ENCODE measurements at places on chromosomes 2 and 18.
A peak's percentile ranks its signal among the peaks of the same experiment; 100 is the strongest.

DNA sequence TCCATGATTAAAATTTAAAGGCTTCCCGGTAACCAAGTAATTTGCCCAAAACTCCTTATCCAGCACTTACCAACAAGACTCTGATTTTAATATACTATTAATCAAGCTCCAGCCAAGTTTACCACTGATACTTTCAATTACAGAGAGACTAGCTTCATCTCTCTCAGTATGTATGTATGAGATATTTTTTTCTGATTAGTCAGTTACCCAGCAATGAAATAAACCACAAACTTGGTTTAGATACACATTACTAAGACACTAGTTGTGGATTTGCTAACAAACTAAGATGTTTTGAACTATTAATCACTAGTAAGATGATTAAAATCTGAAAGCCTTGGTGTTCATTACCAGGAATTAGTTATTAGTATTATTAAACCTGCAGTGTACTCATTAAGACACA lies 1272.2 kb upstream of the ACVR2A start:
- no peak for DNase-seq

DNA sequence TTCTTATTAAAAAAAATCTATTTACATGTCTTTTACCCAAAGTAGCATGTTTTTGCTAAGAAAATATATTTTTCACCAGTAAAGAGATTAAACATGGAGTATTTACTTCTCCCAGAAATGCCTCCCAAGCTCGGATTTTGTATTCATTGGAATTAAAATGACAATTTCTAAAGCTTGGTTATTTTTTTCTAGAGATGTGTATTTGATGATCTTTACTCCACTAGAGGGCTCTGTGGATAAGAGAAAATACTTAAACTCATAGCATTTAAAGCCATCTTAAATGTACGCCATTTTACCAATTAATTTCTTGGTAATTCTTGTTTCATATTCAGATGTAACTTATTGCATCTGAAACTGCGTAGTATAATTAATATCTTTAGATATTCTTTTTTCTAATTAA lies 461.4 kb downstream of the GALR1 start:
- DNase-seq, result no peak

DNA sequence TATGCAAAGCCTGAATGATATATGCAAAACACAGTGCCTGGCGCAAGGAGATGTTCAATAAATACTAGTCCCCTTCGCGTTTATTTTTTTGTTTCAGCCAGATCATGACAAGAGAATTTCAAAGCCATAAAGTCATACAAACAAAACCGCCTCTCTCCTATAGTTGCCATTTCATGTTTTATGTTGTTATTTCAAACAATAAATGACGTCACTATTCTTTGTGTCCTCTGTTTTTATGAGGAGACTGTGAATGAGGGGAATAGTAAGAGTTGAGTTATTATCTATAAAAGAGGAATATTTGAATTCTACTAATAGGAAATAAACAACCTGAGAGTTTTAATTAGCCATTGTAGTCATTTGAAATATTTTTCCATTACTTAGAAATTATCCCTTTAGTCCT lies 464.5 kb downstream of the THSD7B start:
- no peak for DNase-seq

- DNase-seq, result no peak
Observed at GRCh38 chr18:75170916-75171315, 38.0 kb downstream of the PTGR3 start.

- no peak for DNase-seq
Observed at GRCh38 chr2:26572591-26572990, 68.6 kb downstream of the CIB4 start.

DNA sequence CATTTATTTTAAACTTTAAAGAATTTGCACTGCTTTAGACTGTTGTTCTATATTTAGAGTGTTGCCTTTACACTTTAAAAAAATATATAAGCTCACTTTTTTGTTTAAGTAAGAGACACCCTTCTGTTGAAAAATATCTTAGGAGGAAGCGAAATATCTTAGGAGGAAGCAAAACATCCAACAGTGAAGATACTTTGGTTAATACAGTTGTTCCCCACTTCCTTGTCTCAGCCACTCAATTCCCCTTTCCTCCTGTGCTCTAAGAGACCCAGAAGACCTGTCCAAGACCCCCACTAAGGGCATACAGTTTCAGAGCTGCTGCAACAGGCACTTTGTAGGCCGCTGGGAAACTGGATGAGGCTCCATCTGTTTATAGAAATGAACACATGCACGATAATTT lies 5.7 kb downstream of the SERPINB8 start:
- no peak for DNase-seq

DNA sequence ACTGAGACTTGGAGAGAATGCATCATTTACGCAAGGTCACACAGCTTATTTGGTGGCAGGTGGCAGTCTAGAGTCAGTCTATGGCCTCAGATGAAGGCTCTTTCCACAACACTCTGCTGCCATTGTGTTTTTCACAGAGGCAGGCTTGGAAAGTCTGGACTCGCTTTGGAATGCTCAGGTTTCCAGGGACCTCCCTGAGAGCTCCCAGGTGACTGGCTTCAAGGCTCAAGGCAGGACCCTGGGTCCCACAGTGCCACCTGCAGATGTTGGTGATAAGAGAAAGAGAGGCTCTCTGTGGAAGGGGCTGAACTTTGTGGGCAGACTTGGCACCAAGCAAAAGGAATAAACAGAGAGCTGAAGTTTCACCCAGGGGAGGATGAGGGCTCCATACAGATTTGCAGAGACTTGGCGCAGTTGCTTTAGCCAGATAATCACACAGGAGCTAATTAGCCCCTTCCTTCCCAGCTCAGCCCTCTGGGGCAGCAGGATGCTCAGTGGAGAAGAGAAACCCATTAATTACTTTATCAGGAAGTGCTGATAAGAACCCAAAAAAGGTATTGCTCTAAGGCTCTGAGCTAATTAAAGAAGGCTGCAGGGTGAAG lies 103.5 kb downstream of the LBH start:
- peak; percentile 49 for DNase-seq

DNA sequence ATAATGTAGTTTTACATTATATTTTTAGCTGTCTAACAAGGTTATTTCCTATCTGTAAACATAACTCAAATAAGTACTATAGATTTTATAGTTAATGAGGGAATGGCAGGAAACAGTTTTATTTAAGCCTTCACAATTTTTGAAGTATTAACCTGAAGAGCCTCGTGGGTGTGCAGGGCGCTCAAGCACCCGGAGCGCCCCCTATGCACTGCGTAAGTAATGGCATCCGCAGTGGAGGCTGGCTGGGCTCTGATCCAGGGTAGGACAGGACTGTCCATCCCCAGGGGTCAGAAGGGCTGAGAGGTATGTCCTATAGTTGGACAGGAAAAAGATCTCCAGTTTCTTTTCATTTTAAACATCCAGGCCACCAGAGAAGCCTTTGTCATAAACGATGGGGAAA lies 8.2 kb upstream of the GBX2 start:
- no peak for DNase-seq

DNA sequence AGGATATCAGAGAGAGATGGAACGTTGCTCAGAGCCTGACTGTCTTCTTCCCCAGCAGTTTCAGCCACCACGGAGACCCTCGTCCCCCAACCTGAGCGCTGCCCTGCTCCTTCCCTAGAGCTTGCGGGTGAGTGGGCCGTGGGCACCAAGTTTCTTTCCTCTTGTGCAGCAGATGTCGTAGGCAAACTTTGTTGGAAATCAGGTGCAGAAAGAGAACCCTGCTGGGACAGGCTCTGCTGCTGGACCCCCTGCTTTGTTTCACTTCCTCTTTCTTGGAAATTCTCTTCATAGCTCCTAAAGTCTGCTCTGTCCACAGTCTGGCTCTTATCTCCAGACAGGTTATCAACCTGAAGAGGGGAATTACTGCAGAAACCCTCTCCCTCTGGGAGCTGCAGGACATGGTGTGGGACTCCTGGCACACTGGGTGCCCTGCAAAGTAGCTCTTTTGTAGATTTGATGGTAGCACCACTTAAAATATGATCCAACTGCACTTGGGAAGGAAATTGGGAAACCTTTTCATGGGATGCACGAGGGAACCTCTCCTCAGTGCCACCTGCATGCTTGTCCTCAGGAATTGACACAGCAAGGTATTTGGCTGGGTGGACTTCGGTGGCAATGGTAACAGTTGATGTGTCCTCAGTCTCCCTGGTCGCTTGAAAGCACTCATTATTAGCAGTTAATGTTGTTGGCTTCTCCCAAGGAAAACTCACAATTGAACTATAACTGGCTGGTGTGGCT lies 92.2 kb downstream of the ALPK2 start:
- no peak for DNase-seq

- no peak for DNase-seq
Observed at GRCh38 chr2:205166745-205167144, 515.6 kb upstream of the NRP2 start.

- no peak for DNase-seq
Observed at GRCh38 chr2:34419856-34420255, 820.8 kb upstream of the FAM98A start.

GRCh38 chr2:219469186-219469724 lies 29.4 kb upstream of the GMPPA start:
- DNase-seq, result no peak

GRCh38 chr18:29841631-29842030 lies 1200.9 kb downstream of the DSC3 start:
- DNase-seq, result no peak

GRCh38 chr2:216074794-216075193 lies 6.8 kb downstream of the PECR start:
- no peak for DNase-seq

- no peak for DNase-seq
Observed at GRCh38 chr18:58870621-58871020, 5.9 kb downstream of the ZNF532 start.

DNA sequence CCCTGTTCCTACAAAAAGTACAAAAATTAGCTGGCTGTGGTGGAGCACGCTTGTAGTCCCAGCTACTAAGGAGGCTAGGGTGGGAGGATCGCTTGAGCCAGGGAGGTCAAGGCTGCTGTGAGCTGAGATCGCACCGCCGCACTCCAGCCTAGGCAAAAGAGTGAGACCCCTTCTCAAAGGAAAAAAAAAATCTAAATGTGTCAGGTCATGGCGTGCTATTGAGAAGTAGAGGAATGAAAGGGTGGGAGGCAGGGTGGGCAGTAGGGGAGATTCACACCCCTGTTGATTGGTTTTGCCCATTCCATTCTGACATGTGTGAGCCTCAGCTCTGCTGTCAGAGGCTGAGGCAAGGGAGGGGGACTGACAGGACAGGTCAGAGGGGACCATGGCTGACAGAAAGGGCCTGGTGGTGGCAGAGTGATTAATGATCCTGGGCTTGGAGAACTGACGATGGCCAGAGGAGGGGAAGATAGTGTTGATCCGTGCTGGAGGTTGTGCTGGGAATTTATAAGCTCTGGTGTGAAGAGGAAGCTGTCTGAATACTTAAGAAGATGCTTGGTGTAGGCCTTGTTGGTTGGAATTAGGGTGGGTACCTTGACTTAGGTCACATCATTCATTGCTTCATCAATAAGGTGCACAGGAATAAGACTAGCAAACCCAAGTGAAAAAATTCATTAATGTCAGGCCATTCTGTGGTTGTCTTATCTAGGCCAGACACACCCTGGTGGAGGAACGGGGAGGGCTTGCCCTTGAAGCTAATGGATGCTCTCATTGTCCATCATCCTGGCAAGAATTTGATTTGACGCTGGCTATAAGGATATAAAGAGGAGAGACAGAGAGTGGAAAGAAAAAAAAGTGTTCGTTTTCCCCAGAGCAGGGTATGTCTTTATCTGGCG lies 19.1 kb upstream of the SMARCAL1 start:
- DNase-seq, result no peak

GRCh38 chr2:110101901-110102803 lies 13.5 kb downstream of the MALL start:
- no peak for DNase-seq

DNA sequence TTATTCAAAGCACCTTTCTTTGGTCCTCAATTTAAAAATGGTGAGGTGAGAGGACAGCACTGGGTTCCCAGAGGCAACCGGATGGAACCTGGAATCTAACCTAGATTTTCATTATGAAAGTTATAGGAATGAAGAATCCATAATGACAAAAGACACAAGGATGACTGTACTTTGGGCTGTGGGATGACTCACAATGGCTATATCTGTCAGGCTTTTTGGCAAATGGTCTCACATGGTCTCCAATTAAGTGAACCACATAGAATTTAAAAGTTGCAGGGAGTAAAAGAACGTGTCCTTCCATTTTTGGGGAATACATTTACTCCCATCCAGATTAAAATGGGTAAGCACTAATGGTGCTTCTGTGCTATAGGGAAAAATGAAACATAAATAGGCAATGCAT lies 31.8 kb upstream of the LYPD1 start:
- DNase-seq, result no peak

DNA sequence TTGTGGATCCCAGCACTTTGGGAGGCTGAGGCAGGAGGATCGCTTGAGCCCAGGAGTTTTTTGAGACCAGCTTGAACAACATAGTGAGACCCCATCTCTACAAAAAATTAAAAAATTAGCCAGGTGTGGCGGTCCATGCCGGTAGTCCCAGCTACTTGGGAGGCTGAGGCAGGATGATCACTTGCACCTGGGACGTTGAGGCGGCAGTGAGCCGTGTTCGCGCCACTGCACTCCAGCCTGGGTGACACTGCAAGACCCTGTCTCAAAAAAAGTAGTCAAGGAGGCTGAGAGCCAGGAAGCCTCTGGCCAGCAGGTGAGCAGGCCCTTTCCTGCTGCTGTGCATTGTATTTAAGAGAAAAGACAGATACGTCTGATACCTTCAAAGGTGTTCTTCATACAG lies 11.1 kb upstream of the PROC start:
- DNase-seq, result no peak

DNA sequence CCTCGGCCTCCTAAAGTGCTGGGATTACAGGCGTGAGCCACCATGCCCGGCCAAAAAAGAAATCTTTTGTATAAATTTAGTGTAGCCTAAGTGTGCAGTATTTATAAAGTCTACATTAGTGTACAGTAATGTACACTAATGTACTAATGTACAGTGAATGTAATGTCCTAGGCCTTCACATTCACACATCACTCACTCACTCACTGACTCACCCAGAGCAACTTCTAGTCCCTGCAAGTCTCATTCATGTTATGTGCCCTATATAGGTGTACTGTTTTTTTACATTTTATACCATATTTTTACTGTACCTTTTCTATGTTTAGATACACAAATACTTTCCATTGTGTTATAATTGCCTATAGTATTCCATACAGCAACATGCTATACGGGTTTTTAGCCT lies 254.9 kb downstream of the MYO3B start:
- no peak for DNase-seq

DNA sequence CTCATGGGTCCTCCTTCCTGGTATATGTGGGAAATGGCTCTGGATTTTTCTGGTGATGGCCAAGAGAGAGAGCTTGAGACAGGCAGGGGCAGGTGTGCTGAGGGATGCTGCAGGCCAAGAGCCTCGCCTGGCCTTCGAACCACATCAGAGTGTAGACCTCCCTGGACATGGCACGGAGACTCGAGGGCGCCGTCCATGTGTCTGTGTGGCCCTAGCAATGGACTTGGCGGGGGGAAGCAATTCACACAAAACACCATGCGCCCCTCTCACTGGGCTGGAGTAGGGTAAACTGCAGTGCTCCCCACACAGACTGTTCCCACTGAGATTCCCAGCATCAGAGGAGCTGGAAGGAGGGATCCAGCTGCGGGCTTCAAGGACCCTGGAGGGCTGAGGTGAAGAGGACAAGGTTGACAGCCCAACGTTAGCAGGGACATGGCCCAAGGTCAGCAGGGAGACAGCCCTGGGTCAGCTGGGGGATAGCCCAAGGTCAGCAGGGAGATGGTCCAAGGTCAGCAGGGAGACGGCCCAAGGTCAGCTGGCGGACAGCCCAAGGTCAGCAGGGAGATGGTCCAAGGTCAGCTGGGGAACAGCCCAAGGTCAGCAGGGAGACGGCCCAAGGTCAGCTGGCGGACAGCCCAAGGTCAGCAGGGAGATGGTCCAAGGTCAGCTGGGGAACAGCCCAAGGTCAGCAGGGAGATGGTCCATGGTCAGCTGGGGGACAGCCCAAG lies 75.4 kb upstream of the HDAC4 start:
- no peak for DNase-seq
